ENCODE measurements at places on chromosomes 1 and 21.

DNA sequence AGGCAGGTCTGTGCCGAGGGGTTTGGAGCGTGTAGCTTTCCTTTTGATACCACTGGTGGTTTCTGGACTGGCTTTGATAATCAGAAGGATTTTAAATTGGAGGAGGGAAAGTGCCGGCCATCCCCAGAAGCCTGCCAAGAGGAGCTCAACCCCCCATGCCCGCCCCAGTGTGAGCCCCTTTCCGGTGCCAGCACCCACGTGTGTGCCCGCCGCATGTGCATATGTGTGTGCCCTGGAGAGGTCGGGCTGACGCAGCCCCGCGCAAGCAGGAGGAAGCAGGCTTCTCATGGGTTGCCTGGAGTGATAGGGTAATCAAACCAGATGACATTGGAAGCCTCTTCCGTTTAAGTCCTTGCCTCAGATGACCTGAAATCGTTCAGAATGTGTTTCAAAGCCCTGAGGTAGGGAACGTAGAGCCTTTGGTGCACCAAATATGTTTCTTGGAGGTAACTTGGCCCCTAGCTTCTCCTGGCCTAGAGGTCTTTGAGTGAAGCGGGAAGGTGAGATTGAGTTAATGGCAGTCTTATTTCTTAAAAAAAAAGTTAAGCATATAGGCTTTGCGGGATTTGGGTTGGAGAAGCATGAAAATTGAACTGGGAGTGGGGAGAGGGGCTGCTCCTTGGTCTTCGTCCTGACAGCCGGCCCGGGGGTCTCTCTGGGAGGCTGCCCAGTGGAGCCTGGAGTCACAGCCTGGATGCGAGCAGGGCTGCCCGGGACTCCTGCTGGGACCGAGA lies 34.1 kb upstream of the ARHGEF16 start:
- no peak for DNase-seq

GRCh38 chr1:117655220-117655577 lies 49.4 kb downstream of the TENT5C start:
- no peak for DNase-seq

DNA sequence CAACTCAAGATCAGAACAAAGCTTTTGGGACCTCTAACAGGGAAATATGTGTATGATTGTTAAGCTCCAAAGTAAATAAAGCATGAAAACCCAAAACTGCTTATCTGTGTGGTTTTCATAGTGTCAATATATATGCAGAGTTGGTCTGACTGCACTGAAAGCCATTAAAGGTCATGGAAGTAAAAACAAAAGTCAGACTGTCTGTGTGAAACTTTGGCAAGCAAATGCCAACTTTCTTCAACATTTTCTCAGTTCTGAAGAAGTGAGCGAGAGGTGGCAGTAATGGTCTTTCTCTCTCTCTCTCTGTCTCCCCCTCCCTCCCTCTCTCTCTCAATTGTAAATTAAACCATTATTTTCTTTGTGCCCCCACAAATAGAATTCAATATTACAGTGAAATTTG lies 100.1 kb upstream of the S1PR1 start:
- DNase-seq, result peak; percentile 28

DNA sequence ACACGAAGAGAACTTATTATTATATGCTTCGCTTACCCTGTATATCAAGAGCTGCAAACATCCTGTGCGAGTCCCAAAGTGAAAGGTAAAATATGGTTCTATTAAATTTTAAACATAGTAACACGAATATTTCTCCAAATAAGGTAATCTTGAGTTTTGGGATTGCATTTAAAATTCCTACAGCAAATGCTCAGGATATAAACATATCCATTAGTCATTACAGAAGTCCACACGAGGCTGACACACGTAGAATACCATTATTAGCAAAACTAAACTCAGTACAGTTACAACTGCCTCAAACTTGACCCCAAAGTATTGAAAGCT lies 282 bp upstream of the LYPLAL1 start:
- no peak for DNase-seq

DNA sequence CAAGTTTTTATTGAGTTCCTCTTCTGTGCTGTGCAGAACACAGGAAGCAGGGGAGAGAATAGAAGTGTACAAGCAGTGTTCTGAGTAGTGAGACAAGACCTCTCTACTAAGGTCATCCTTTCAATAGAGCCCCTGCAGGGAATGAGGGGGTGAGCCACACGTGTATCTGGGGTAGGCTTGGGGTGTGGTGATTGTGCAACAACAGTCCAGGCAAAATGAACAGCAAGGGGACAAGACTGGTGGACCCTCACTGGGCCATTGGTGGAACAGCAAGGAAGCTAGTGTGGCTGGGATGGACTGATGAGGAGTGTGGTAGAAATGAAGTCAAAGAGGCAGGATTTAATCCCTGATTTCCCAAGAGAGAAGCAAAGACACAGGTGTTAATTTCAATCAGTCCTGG lies 8.2 kb upstream of the BMP8A start:
- no peak for DNase-seq

DNA sequence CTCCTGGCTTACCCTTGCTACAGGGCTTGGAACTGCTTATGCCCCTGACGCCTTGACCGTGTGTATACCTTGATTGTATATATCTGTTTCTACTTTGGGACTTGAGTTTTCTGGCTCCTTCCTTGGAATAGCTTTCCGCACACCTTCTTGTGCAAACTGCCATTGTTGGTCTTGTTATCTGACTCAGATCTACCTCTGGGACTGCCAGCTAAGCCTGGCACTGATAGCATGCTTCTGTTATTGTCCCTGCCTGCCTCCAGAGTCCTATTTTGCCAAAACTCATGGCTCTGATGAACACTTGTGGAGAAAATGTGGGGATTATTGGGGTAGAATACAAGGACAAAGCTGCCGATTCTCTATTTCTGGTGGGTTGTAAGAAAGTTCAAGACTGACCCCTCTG lies 15.4 kb downstream of the FMOD start:
- no peak for DNase-seq

DNA sequence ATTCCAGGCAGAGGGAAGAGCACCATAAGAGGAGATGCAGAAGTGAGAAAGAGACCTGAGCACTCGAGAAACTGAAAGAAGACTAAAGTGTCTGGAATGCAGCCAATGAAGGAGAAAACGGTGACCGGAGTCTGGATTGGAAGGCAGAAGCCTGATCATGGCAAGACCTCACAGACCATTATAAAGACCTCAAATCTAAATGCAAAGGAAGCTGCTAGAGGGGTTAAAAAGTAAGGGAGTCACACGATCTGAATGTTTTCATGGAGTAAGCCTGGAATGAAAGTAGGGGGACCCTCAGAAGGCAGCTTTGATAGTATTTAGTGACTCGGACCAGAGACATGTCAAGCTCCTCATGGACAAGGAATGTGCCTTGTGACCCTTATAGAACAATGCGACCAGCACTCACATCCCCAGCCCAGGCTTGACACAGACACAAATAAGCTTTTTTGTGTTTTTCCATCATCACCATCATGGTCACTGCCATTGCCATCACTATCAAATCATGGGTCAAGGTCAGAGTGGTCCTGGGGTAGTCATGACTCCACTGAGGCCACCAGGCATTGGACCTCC lies 183.6 kb downstream of the SEC16B start:
- DNase-seq, result no peak

GRCh38 chr1:242185731-242186130 lies 186.8 kb upstream of the MAP1LC3C start:
- no peak for DNase-seq

DNA sequence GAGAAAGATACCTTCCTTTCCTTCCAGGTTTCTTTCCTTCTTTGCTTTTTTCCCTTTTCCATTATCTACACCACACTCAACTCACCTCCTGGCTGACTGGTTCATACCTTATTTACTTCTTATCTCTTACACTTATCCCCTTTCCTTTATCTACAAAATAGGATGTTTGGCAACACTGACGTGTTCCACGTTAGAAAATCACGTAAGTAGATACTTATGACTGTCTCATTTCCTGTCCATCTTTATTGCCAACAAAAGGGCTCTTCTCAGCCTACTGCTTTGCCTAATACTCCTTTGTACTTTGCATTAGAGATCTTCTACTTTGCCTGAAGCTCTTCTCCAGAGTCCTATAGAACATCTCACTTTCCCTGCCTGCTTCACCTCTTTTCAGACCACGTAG lies 25.1 kb downstream of the SYNJ1 start:
- DNase-seq, result no peak

DNA sequence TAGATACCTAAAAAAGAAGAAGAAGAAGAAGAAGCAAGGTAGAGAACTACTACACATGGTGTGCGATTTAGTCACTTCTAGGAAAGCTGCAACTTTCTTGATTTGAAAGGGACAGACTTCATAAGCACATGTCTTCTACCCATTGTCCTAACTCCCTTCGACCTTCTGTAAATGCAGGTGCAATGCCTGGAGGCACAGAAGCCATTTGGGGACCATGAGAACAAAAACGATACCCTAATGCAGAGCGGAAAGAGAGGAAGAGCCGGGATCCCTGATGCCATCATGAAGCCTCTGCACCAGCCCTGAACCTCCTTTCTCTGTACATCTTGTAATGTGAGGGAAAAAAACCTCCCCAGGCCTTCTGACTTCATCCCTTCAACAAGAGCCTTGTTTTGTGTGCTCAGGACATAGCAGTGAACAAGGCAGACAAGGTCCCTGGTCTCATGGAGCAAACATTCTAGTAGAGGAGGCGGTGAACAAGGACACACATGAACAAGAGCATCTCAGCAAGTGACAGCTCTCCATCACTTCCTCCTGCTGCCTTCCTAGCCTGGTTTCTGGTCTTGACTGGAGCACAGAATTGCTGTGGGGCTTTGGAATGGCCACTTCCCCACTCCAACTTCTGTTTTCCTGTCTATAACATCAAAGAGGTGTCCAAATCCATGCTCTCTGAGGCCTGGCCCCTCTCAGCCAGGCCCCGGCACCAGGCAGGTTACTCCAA lies 5.5 kb upstream of the LAPTM5 start:
- no peak for DNase-seq

- DNase-seq, result no peak
These were observed 229.7 kb downstream of the C1orf94 start for GRCh38 chr1:34406377-34406776.

- DNase-seq, result peak; percentile 71
These were observed 14.5 kb upstream of the CPT2 start for GRCh38 chr1:53182111-53182593.

DNA sequence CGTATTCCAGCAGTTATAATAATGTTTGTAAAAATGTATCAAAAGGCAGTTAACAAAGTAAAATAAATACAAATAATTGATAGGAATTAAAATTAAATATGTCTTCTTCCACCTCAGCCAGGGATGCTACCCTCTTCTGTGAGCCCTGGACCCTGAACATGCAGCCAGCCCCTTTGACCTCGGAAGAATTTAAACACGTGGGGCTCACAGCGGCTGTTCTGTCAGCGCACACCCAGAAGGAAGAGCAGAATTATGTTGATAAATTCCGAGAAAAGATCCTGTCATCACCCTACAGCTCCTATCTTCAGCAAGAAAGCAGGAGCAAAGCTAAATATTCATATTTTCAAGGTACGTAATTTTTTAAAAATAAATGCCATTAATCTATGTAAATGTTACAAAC lies 26.5 kb downstream of the UTS2 start:
- no peak for DNase-seq

- no peak for DNase-seq
These were observed 16.8 kb downstream of the SLC19A2 start for GRCh38 chr1:169468982-169469381.

DNA sequence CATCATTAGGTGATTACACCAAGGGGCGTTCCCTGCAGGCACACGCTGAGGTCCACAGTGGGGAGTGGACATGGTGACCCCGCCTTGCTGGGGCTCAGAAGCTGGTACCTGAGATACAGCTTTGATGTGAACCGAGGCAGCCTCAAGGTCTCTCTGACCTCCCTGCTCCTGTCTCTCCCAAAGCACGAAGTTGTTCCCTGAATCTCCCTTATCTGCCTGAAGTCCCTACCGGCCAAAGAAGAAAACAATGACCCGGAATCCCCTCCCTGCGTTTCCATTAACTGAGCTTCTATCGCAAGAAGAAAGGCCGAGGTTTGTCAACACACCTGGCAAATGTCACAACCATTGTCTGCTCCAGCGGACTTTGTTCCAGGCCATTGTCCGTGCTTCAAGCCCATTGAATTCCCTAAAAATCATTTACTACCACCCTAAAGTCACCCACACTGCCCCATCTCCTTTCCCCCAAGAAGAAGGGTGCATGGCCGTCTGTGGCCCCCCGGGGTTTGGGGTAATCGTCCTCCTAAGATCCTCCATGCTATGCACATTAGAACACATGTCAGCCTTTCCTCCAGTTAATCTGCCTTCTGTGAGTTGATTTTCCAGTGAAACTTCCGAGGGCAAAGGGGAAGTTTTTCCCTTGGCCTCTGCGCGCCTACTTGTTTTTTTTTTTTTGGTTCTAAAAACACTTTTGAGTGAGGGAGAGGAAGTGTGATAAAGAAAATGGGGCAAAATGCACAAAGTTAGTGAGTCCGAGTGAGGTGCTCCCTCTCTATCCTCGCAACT lies 48.1 kb upstream of the COL18A1 start:
- no peak for DNase-seq

- peak; percentile 29 for DNase-seq
These were observed 3.2 kb downstream of the LRRC42 start for GRCh38 chr1:53949023-53949990.

GRCh38 chr21:30463713-30464112 lies 16.5 kb downstream of the KRTAP19-1 start:
- no peak for DNase-seq

- DNase-seq, result no peak
These were observed 77.8 kb downstream of the C4BPA start for GRCh38 chr1:207181847-207182246.
